Astrocyte (in vitro differentiated cells and primary cell): ENCODE measurements at places on chromosomes 12 and 14. TPM values are rescaled to one million over a fixed set of nuclear protein-coding genes. Genes with fewer than 3 reads are reported as not detected.

GPR162 gene
- 6.0 and 6.2 TPM in 2 replicates for total RNA-seq

CAPZA3 gene
- not detected in 2 replicates for total RNA-seq

AGAP2 gene
- total RNA-seq: 0.14 and 0.17 TPM in 2 replicates

DNA sequence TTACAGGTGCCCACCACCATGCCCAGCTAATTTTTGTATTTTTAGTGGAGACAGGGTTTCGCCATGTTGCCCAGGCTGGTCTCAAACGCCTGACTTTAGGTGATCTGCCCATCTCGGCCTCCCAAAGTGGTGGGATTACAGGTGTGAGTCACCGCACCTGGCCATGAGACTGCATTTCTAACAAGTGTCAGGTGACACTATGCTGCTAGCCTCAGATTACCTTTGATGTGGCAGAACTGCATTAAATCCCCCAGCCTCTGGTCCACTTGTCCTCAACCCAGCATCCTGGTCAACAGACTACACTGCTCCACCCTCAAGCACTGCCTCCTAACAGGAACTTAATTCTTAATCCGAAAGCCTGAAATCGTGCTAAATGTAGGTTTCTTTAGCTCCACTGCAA is 13.1 kb downstream of the LGMN start:
- no peak overlapping the region for H3K4me3 ChIP-seq
- H3K27ac ChIP-seq: no peak overlapping the region
- H3K4me1 ChIP-seq: peaks cover 1% of the 10 kb centered on the region
- DNase-seq: no peak
- H3K36me3 ChIP-seq: peaks cover 9% of the 10 kb centered on the region
- no peaks in the 10 kb centered on the region for H3K27me3 ChIP-seq

- no peaks in the 10 kb centered on the region for H3K36me3 ChIP-seq
- no peak overlapping the region for H3K4me3 ChIP-seq
- H3K27ac ChIP-seq: no peak overlapping the region
- no peaks in the 10 kb centered on the region for H3K27me3 ChIP-seq
- no peak for DNase-seq
These were observed 1375.2 kb upstream of the TMEM132C start for GRCh38 chr12:126891789-126892188.

DNA sequence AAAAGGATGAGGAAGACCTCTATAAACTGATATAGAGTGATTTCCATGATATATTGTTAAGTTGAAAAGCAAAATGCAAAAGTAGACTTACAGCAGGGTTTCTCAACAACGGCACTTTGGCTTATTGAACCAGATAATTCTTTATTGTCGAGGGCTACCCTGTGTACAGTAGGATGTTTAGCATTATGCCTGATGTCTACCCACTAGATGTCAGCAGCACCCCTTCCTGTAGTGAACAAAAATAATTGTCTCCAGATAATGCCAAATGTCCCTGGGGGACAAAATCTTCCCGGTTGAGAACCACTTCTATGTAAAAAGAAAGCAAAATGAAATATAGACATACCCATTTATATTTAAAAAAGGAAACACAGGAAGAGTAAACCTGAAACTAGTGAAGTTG is 32.4 kb downstream of the ABCD2 start:
- no peak overlapping the region for H3K4me3 ChIP-seq
- no peaks in the 10 kb centered on the region for H3K4me1 ChIP-seq
- no peaks in the 10 kb centered on the region for H3K27me3 ChIP-seq
- no peak overlapping the region for H3K27ac ChIP-seq
- H3K36me3 ChIP-seq: no peaks in the 10 kb centered on the region

DNA sequence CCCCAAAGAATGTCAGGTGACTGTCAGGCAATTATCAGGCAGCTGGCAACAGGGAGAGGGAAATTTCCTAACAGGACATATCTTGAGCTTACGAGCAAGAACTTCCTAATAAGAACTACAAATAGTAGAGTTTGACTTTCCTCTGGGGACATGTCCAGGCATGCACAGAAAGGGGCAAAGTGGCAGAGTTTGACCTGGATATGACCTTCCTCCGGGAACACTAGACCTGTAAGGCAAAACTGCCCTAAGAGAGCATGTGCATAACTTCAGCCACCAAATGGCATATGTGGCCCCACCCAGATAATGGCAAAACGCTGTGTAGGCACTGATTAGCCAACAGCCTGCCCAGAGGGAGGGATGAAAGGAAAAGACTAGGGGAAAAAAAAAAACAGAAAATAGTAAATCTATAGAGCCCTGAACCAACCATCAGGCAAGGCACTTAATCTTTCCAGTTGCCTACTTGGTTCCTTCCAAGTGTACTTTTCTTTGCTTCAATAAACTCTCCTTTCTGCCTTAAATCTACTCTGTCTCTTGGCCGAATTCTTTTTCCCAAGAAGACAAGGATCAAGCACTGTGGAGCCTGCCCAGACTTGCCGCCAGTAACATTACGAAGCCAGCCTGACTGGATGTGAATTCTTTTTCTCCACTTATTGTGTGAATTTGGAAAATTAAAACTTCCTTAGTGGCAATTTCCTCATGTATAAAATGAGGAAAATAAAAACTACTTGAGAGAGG is 164.1 kb downstream of the SPTSSA start:
- no peak for DNase-seq
- no peaks in the 10 kb centered on the region for H3K36me3 ChIP-seq
- no peak overlapping the region for H3K27ac ChIP-seq
